ENCODE measurements at places on chromosomes 2 and 18.
A peak's percentile ranks its signal among the peaks of the same experiment; 100 is the strongest.

GRCh38 chr2:28375742-28376631 is 16.7 kb upstream of the FOSL2 start:
- DNase-seq: no peak

GRCh38 chr2:201150454-201151020 is 32.4 kb upstream of the CASP10 start:
- DNase-seq: no peak

DNA sequence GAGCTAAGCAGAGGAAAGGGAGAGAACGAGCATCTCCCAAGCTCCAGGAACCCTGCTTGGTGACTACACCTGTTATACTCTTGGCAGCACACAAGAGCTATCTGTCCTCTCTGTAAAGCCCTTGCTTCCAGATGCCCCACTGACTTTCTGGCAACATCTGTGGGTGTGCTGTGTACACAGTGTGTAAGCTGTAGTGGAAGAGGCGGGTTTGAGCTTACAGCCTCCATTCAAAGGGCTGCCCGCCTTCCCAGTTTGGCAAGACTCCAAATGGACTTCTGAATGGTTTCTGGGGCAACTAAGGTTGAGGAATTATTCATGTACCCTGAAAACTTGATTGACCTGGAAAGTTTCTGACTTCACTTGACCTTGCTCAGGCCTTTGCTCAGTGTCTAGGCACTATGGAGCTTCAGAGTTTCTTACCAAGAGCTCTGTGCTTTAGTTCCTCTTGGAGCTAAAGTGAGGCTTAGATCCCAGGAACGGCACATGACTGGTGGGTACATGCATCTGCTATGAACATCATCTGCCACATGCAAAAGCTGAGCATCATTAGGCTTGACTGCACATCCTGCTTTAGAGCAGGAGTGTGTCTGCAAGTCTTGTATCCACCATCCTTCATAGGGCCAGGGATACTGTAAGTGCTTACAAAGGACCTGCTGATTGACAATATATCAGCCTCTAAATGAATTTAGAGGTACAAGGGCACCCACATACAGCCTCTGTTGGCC is 290.9 kb upstream of the SIX2 start:
- peak; percentile 88 for DNase-seq

DNA sequence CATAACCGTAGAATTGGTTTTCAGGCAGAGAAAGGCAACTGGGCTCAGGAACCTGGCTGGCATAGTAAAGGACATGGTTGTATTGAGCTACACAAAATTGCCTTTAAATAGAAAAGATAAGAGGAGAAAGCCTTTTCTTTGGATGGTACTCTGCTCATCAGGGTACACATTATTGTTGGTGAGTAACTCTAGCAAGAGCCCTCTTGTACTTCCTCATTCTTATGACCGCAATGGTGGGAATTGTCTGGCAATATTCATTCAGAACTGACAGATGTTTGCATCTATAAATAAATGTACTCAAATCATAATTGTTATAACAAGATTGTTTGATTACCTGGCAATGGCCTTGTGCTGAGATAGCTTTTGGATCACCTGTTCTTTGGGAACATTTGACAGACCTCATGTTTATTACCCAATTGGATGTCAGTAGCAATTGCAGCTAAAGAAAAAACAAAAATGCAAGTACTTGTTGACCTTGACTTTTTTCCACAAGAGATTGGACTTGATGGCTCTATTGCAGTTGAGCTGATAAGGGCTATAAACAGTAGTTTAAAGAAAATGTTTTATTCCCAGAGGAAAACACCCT is 43.9 kb downstream of the MEIS1 start:
- no peak for DNase-seq

- no peak for DNase-seq
These were observed 322.3 kb upstream of the TCF4 start for GRCh38 chr18:55910296-55910695.

- DNase-seq: no peak
These were observed 102.2 kb downstream of the PTGR3 start for GRCh38 chr18:75106746-75107145.

DNA sequence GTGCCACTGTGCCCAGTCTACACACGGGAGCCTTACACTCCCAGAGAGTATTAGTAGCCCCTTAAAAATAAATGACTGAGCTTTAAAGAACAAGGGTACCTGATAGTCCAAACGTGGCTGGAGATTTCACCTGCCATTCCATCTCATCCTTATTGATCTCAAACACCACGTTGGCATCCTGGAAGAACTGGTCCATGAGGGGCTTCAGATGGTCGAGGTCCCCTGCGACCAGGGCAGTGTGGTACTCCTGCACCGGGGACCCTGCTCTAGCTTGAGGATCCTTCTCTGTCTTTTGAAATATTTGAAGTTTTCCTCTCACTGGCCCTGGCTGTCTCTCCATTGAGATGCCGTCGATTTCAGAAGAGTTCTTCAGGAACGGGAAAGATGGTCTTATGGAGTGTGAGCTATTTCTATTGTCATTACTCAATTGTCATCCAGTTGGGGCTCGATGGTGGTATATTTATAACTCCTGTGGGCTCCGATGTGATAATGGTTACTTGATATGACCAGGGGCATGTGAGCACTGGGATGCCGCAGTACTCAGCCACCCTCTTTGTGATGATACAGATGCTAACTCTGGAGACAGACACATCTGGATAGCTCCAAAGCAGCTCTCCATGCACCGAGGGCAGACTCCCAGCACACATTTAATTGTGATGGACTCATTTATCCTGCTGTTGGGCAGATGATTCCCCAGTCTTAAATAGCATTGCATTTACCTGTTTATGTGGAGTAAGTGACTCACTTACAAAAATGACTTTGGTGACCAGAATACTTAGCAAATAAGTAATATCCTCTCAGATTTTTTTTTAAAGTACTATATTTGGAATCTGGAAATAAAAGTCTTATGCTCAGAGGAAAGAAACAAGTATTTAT is 22.8 kb downstream of the ASB18 start:
- DNase-seq: no peak

DNA sequence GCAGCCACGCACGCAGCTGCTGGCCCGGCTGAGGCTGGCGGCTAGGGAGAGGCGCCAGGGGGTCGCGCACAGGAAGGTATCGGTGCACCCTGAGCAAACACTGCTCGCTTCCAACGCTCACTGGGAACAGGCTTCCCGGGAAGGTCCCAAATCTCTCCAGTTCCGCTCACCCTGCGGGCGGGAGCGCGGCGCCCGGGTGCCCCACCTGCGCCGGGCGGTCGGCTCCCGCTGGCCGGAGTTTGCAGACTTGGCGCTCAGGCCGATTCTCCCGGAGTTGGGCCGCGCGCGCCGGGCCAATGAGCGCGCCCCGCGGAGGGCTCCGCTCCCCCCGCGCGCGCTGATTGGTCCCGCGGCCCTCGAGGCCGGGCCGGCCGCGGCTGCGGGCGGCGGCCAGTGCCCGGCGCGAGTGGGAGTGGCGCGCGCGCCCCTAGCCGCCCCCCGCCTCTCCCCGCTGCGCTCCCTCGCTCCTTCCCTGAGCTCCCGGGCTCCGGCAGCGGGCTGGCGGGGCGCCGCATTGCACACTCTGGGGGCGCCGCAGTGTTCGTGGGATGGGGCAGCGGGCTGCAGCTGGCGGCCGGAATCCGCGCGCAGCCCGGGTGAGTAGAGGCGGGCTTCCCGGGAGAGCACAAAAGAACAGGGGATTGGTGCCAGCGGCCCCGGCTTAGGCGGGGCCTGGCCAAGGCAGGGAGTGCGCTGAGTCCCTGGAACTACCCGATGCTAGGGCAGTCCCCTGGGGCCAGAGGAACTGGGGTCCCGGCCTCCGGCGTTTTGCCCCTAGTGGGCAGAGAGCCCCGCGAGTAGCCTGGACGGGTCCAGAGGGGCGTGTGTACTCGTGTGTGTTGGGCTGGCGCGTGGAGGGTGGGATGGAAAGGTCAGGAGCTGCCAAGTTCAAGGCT is at the start of gene LYPD6:
Gene LYPD6, plus strand, starts transcription at position 461 of the 896 bp plus-strand sequence. CDS start 107,122 bp downstream, outside the sequence.
- peak; percentile 44 for DNase-seq

DNA sequence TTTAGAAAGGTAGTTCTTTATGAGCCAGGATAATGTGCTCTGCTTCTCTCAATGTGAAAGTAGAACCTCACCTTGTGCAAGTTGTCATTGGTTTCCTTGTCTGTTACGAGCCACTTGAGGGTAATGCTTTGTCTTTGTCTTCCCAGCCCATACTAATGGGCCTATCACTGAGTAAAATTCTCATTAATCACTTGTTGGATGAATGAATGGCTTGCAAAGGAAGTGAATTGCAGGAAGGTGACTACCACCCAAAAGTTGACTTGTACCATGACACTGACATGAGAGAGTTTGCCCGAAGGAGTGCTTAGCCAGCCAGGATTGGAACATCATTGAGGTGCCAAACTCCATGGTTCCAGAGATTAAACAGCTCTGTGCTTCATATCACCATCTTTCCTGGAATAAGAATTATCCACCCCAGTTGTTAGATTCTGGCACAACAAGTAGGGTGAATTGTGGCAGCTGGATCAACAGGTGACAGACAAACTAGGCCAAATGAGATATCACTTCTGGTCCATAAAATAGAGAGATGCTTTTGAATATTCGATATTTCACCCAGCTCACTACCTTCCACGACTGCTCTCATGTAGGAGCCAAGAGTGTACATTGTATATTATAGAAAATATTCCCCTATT is 20.5 kb upstream of the CD28 start:
- no peak for DNase-seq

DNA sequence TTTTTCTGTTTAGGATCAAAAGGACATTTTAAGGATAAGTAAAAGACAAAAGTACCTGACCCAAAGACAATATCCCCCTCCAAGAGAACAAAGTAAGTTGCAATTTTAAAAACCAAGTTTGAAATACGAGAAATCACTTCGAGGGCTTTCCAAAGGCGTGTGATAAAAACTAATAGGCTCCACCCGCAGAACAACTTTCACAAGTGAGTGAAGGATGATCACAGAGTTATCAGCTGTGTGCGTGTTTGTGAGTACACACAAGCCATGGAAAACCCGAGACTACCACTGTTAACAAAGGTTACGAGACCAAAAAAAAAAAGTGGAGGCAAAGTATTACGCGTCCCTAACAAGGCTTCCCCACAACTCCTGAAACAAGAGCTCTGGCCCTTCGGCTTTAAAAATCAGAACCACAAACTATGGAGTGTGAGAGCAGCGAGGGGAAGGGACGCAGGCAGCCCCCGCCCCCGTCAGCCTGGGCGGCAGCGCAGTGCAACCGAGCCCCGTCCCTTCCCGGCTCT is 719 bp downstream of the SMAD2 start:
- DNase-seq: no peak

DNA sequence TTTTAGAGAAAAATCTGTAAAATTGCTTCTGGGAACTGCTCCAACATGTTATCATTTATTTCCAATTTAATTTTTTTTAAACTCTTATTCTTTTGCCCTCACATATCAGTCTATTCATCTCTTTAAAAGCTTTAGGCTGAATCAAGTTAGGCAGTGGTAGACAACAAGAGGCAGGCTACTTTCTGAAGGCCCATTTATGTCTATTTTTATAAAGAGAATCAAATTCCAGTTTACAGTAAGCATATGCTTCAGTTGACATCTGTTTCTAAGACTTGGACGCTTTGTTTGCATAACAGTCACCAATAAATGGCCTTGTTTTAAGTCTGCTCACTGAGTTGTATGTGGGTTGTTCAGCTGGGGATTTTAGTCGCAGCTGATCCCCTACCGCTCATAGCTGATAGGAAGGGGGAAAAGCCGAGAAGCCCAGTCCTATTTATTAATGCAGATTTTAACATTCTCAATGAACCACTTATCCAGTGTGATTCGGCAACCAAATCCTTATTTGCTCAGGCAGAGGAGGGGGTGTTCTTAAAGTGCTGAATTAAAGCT is 260.4 kb upstream of the SIX3 start:
- DNase-seq: peak; percentile 52

- no peak for DNase-seq
These were observed 23.0 kb downstream of the INPP5D start for GRCh38 chr2:233082931-233083755.

DNA sequence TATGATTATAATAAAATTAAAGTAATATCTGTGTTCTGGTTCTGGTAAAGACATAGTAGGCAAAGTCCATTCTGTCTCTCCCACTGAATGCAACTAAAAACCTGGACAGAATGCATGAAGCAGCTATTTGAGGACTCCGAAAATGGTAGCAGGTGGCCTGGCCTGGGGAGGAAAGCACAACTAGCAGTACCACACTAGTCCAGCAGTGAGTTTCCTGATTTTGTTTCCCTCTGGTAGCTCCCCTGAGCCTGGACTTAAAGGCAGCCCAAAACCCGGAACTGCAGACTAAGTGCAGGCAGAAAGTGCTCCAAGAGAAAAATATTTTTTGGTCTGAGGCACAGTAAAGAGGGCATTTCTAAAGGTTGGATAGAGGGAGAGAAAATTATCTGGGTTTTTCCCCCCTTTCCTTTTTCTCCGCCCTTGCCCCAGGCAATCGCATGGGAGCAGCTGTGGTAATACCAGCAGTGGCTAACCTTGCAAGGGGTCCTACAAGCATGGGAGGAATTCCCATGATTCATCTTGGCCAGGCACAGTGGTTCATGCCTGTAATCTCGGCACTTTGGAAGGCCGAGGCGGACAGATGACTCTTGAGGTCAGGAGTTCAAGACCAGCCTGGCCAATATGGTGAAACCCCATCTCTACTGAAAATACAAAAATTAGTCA is 32.3 kb downstream of the ASXL2 start:
- no peak for DNase-seq

DNA sequence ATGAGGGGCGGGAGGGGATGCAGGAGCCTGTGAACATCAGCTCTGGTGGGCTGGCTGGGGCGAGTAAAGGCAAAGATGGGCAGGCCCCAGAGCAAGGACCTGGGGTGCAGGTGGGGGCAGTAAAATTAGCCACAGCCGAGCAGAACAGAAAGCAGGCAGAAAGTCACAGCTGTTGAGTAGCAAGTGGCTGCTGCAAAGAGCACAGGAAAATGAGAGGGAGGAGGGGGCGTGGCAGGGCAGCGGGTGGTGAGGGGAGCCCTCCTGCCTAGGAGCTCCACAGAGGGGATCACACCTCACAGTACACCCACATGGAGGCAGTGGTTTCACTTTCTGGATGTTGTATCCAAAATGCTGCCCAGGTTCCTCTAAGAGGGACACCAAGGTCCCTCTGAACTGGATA is 79.6 kb downstream of the LBH start:
- no peak for DNase-seq

GRCh38 chr2:145887915-145888314 is 1368.0 kb upstream of the ZEB2 start:
- no peak for DNase-seq

GRCh38 chr2:203835892-203836800 is 31.4 kb upstream of the CTLA4 start:
- no peak for DNase-seq

GRCh38 chr2:17830053-17831034 is 14.1 kb downstream of the MSGN1 start:
- peak; percentile 31 for DNase-seq

- DNase-seq: no peak
These were observed 510 bp downstream of the RNF149 start for GRCh38 chr2:101307950-101308431.

DNA sequence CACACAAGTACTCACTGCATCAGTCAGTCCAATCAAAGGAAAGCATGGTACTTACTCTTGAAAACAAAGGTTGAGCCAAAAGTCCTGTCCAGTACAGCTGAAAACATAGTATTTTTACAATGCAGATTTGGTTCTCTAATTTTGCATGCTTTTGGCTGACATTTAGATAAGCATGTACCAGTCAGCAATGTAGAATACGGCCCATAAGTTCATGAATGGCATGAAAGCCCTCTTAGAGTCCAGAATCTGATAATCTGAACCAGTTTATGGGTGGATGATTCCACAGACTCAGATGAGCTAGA is 90.2 kb downstream of the CCBE1 start:
- DNase-seq: no peak

Data from NCI-H1092 (cell line).